ENCODE measurements at places on chromosomes 3 and 15.

DNA sequence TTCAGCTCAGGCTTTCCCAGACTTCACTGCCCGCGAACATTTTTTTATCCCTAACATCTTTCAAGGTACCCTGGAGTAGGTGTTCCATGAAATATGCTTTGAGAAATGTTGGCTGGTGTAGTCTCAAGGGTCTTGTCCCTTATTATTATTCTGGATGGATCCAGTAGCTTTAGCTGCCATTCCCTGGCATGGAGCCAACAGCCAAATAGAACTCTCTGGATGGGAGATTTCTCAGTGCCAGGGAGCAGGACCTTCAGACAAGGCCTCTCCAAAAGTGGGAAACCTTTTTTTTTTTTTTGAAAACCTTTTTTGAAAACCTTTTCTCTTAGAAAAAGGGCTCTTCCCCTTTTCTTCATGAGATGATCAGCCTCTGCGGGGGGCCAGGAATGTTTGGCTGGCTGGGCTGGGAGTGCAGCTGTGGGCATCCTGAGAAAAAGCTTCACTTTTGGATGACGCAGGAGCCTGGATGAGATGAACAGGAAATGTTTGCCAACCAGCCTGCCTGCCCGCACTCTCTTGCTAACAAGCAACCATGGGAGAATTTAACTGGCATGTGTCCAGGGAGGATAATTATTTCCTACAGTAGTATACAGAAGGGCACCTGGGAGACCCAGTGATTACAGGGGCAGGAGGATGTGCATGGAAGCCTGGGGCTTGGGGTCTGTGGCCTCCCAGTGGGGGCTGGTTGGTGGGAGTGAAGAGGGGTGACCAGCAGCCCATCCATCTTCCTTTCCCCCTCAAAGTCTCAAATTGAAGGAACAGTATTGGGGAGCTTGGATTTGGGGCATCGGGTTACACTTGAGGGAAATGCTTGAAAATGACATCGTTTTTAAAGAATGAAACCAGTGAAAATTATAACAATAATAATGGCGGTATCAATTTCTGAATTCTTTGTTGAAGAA is 109.1 kb upstream of the LRIG1 start:
- no peak for DNase-seq

- DNase-seq: no peak
Observed at GRCh38 chr3:135125171-135125801, 330.2 kb downstream of the EPHB1 start.

DNA sequence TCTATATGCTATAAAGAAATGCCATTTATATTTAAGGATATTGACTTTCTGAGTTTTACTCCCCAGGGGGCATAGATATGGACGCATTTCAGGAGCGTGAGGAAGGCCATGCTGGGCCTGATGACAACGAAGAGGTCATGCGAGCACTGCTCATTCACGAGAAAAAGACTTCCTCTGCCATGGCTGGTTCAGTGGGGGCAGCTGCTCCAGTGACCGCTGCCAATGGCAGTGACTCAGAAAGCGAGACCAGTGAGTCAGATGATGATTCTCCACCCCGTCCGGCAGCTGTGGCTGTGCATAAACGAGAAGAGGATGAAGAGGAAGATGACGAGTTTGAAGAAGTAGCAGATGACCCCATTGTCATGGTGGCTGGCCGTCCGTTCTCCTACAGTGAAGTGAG is 38.4 kb downstream of the GTF2E1 start:
- no peak for DNase-seq

DNA sequence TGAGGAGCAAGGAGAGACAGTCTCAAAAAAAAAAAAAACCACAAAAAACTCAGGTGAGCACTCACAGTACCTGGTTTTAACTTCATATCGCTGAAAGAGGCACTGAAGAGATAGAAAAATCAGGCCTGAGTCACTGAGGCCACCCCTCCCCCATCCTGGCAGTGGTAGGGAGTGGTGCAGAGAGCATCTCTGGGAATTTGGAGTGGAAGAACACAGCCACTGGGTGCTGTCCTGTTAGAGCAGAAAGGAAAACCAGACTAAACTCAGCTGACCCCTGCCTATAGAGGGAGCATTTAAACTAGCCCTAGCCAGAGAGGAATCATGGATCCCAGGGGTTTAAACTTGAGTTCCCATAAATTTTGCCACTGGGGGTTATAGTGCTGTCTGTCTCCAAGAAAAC is 22.2 kb upstream of the DNAJC13 start:
- no peak for DNase-seq

GRCh38 chr3:95613993-95614392 is 1200.4 kb upstream of the EPHA6 start:
- DNase-seq: no peak

- no peak for DNase-seq
Observed at GRCh38 chr3:59885101-59885500, 835.3 kb upstream of the CFAP20DC start.

GRCh38 chr15:64348455-64348854 is 7.5 kb downstream of the CSNK1G1 start:
- DNase-seq: no peak

DNA sequence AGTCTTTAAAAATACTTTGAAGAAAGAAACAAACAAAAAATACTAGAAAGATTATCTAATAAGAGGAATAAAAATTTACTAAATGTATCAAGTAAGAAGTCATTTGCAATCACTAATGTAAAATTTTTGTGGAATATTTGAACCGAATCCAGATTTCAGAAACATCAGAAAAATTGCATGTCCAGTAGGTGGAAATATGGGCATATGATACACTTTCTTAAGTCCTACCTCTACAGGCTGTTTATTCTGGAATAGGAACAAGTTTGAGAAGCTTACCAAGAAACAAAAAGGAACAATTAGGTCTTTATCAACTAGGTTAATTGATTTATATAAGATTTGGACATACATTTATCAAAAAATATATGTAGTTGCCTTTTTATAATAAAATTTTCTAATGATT is 292.9 kb upstream of the ROBO1 start:
- no peak for DNase-seq

DNA sequence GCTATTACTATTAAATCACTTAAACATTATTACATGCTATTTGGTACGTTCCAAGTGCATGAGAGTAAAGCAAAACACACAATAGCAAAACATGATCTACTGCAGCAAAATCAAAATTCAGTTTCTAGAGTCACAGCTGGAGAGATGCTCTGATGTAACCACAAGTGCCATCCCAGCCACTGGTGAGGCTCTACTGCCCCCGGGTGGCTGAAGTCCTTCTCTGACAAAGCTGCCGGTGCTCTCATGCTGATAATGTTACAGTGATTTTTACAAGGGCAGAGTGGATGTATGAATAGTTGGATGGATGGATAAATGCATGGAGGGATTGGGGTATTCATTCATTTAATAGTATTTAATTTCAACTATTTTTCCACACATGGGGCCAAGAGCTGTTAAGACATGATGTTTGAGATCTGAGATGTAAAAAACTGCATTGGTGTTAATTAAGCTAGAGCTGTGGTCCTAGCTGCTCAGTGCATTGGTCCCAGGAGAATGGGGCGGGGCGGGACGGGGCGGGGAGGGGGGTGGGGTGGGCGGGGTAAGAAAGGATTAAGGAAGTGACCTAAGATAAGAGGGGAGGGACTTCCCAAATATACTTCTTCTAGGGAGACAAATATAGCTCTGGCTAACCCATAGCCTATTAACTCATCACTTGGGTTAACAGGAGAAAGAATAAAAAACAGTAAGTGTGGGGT is 5.3 kb upstream of the SPESP1 start:
- peak; percentile 77 for DNase-seq

- no peak for DNase-seq
Observed at GRCh38 chr15:66613743-66614142, 47.9 kb upstream of the LCTL start.

- no peak for DNase-seq
Observed at GRCh38 chr3:124256599-124256998, 264.7 kb upstream of the ROPN1 start.

- DNase-seq: no peak
Observed at GRCh38 chr15:41943543-41944312, 28.6 kb downstream of the EHD4 start.

DNA sequence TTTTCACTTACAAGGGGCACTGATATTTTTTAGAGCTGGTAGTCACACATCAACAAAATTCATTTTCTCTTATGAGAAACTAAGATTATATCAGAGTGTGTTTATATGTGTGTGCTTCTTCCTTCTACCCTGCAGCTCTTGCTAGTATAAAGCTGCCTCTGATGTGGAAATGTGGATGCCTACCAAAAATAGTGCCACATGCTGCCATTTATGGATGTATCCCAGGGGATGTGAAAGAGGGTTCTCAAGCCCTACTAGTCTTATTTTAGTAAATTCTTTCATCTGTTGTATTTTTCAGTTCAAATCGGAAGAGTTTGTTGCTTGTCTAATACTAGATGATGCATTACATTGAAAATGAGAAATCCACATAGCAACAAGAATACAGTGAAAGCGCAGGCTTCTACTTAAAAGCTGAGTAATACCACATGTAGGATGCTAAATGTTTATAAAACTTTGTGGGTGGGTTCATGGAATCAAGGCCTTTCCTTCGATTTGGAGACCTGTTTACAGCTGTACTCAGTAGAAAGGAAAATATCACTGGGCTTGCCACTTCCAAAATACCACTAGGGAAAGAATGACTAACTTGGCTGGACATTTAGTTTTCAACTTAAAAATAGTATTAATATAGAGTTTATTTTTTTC is 399.2 kb downstream of the EPHA3 start:
- DNase-seq: no peak

DNA sequence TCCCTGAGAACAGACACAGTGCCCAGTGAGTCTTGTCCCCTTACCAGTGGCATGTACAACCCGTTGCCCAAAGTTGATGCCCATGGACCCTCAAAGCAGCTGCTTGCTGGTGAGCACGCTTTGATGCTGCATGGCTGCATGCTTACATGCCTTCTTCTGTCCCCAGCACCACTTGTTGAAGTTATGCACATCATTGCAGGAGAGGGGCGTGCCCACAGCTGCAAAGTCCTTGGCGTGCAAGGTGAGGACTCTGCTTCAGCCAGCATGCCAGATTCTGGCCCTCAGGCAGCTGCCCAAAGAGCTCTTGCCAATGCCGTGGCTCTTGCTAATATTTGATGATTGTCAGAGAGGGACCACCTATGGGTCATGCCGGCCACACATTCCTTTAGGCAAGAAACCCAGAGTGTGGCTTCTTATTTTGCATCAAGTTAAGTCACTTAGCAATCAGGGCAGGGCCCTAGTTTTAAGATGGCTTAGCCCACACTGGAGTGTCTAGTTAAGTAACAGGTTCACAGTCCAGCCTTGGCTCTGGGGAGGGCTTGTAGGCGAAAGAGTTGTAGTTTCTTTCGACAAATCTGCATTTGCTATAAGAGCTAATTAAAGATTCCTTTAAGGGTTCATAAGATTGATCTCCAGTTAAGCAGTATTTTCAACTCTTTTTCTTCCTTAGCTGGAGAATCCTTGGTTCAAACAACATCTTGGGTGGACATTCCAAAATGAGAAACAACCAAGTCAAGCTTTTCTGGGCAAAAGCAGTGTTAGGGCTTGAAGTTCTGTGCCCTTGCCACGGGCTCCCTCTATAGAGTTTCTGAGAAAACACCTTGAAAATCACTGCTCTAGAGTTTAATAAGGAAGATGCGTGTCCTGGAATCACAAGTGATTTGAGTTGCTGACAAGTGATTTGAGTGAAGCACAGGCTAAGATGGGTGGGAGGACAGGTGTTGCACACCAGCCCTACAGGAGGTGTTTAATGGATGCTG is 128.6 kb downstream of the SLCO3A1 start:
- DNase-seq: no peak

- DNase-seq: no peak
Observed at GRCh38 chr3:141055136-141055535, 4.0 kb downstream of the SPSB4 start.

DNA sequence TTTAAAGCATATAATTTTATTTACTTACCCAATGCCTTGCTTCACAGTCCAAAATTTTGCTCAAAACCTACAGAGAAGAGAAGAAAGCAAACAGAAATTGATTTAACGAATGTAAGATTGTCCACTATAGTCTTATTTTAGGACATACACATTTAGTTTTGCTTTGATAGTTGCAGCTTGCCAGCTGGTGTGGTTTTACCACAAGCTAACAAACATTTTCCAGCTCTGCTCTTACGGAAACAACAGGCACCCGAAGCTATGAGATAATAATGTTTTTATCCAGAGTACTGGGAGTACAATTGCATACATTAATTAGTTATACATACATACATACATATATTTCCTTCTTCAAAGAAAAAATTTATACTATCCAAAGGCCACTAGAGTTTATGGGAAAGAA is 10.4 kb downstream of the BCL6 start:
- no peak for DNase-seq

DNA sequence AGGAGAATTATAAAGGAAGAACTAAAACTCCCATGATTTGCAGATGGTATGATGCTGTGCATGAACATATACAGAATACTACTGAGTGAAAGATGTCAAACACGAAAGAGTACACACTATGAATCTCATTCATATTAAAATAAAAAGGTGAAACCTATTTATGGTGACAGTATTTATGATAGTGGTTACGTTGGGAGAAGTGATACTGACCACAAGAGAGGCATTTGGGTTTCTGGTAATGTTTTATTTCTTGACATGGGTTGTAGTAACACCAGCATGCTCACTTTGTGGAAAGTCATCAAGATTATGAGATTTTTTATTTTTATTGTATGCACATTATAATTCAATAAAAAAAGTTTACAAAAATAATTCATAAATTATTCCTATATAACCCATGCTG is 324.0 kb downstream of the GAP43 start:
- no peak for DNase-seq

GRCh38 chr3:111286746-111287145 is 215.1 kb downstream of the NECTIN3 start:
- DNase-seq: no peak

DNA sequence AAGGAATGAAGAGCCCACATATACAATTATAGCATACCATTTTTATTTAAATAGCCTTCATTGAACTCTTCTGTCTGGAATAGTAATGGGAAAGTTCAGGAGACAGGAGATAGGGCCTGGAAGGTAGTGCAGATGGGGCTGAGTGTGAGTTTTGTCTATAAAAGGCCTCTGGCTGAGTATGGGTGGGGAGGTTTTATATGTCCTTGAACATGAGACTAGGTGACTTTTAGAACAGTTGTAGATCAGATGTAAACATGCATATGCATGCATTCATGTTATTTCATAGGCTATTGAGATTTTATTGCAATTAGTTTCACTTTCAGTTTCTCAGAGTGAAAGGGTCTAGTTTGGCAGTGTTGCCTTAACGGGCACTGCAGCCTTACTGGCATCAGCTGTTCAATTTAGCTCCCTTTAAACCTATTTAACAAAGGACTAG is 27.1 kb downstream of the CGGBP1 start:
- DNase-seq: peak; percentile 40
